ENCODE measurements at places on chromosomes 12 and 14.

- DNase-seq, result no peak
Observed at GRCh38 chr12:109292342-109292711, 16.8 kb downstream of the FOXN4 start.

DNA sequence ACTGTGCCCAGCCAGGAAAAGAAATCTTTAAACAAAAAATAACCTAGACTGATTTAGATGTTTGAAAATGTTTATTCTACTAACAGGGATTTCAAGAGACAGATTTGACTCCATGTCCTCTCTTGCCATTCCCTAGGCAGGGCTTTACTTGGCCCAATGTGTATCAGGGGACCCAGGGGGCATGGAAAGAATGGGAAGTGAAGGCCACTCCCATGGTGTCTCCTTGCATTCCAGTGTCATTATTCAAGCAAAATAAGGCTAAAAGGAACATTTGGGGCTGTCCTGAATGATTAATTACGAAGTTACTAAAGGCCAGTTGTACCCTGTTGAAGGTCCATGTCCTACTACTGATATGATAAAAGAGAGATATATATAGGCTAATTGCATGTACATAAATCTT is 151.9 kb upstream of the ATF7IP start:
- no peak for DNase-seq

DNA sequence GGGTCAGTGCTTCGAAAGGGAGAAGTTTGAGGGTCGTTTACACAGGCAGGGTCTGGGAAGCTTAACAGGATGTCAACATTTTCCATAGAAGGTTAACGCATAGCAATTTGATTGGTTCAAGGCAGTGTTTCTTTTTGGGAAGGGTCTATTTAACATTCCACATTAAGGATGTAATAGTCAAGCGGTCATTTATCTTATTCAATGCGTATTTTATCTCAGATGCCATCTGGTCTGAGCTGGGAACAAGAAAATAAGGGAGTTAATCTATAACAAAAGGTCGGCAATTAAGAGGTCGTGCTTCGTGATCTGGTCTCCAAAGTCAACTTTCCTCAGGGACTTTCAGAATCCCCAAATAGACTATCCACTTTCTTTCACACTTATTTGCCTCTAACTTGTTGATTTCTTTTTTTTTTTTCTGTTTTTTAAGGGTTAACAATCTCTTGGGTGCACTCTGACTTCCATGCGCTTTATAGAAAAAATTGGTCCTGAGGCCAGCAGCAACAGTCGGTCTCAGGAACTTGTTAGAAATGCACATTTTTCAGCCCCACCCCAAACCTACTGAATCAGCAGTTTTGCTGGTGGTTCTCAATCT is 550 bp upstream of the RESF1 start:
- no peak for DNase-seq

DNA sequence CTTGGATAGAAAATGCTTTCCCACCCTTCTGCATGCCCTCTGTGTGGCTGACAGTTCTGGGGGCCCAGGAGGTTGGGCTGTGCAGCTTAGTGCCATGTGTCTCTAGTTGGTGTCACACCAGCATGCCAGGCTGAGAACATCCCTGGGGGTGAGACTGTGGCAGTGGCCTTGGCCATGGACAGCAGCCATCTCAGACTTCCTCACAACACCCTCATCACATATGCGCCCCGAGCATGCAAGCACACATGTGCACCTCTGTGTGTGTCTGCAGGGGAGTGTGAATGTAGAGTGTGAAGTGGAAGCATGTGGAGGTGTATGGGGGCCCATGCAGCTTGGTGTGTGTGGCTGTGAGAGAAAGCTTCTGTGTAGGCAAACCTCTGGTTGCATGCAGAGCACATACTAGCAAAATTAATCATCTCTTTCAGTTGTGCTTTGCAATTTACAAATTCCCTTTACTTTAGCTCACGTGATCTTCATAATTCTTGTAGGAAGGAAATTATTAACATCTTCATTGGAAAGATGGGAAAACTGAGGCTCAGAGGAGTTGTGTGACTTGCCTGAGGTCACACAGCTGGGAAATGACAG is 8.4 kb downstream of the ASIC1 start:
- no peak for DNase-seq

GRCh38 chr12:59027199-59027598 is 106.9 kb upstream of the LRIG3 start:
- no peak for DNase-seq

DNA sequence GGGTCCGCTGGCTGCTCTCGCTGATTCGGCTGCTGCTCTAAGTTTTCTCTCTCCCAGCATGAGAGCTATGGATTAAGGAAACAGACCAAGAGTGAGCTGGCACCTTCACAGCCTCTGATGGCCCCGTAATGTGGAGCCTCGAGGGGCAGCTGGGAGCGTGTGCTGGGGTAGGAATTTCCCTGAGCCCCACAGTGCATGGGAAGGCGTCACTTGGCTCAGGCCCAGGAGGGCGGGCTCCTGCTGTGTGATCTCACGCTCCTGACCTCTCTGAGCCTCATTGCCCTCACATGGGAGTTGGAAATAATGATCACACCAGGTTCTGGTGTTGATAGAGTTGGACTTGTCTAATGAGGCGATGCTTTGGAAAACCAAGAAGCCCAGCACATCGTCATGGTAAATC is 238.6 kb upstream of the CRY1 start:
- no peak for DNase-seq

DNA sequence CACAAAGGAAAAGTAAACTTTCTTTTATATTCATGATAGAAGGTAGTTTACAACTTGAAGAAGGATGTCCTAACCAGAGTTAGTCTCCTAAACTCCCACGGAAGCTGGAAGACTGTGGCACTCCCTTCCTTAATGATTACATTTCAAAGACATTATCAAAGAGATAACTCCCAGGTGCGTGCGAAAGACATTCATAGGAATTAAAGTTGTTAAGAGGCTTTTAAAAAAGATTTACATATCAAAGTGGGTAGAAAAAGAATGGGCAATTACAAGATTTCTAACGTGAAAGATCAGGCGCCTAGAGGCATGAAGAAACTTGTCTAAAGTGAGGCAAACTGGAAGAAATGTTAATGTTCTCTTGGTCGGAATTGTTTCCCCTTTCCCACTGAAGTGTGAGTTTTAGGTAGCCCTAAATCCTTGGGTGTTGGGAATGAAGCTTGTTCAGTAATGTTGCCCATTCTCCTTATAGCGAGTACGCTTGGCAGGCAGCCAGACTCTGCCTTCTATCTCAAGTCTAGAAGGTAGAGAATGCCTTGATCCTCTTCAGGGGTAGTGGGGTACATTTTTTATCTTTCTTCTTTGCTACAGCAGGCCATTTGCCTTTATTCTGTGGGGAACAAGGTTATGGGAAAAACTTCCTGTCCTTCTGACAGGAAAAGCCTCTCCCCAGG is 642.0 kb downstream of the SLC6A15 start:
- DNase-seq, result no peak

- DNase-seq, result no peak
Observed at GRCh38 chr12:19085090-19085489, 44.4 kb upstream of the PLEKHA5 start.

- DNase-seq, result no peak
Observed at GRCh38 chr12:3931776-3932175, 58.6 kb upstream of the PARP11 start.

DNA sequence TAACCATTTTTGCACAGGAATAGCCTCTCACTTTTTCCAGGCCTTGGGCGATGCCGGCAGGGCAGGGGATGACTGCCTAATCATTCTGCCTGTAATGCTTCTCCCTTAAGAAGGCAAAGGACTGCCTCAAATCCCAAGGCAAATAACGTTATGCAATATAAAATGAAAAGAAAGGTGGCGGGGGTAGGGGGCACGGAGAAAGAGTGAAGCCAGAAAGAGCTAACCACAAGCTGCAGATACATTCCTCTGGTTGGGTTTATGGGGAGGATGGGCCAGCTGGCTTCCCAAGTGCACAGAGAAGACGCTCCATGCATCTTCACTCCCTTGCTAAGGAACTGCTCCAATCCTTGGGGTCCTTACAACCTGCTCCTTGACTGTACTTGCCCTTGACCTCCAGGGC is 229.5 kb downstream of the FOXN3 start:
- peak; percentile 23 for DNase-seq

DNA sequence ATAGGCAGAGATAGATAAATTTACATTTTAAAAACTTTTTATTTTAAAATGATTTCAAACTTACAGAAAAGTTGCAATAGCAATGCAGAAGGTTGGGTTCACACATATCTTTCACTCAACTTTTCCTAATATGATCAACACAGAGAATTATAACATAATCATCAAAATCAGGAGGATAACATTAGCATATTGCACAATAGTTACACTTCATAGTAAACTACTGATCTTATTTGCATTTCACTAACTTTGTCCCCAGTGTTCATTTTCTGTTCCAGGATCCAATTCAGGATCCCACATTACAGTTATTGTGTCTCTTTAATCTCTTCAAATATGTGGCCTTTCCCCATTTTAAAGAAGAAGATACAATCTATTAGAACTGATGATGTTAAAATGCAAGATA is 115.4 kb upstream of the ETV6 start:
- DNase-seq, result no peak

- no peak for DNase-seq
Observed at GRCh38 chr14:105212541-105213300, 31.6 kb upstream of the NUDT14 start.

GRCh38 chr12:46916796-46917419 is 91.1 kb upstream of the SLC38A4 start:
- DNase-seq, result no peak

All from T1000 (cell line).